ENCODE measurements at places on chromosomes 12 and 14. TPM values are rescaled to one million over a fixed set of nuclear protein-coding genes. Genes with fewer than 3 reads are reported as not detected.

The CNTN1 gene
- 20.3 TPM for total RNA-seq

DNA sequence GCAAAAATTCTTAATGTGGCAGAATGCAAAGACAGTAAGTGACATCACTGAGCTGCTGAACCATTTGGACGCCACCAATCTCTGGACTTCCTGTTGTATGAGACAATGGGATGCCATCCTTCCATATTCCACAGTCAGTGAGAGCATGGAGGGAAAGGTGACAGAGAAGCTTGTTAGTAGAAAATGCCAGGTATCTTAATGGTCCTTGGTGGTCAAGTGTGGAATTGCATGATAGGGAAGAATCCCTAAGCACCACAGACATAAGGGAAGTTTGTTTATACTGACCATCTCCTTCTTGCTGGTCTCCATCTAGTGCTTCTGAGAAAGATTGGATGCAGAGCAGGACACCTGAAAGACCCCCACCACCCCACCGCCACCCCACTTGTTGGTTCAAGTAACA, 1410.0 kb upstream of the TMEM132C start:
- H3K27me3 ChIP-seq: no peaks in the 10 kb centered on the region
- no peak for DNase-seq
- no peaks in the 10 kb centered on the region for H3K4me1 ChIP-seq
- H3K27ac ChIP-seq: no peak overlapping the region

GRCh38 chr14:97946240-97946639, 1149.1 kb downstream of the VRK1 start:
- H3K36me3 ChIP-seq: no peaks in the 10 kb centered on the region
- H3K4me3 ChIP-seq: no peak overlapping the region
- H3K4me1 ChIP-seq: no peaks in the 10 kb centered on the region
- no peak for DNase-seq

DNA sequence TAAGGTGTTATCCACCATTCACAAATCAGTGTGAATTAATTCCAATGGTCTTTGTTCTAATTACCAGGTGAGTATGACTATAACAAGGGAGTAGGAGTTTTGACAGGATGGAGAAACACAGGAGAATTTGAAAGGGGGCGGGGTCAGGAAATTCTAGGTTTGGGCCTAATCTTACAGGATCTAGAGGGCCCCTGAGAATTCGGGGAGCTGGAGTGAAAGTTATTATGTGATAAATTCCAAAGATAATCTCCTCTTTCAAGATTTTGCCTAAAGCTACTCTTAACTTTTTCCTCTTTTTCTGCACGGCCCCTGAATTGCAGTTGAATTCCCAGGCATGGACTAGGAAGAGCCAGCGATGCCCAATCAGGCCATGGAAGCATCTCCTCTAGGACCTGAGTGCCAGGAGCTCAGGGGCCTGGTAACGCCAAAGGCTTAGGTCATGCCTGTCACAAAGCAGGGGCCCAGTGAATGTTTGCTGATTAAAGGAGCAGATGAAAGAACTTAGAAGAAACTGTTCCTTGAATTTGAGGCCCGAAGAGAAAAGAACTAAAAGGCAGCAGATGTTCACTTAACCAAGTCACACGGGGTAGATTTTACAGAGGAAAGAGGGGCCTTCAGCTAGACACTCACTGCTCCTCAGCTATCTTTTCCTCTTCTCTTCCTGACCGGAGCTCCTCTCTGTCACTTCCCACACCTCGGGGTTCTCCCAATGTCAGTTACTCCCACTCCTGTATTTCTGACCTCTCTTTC, 195.5 kb downstream of the PPM1H start:
- no peak overlapping the region for H3K4me3 ChIP-seq
- no peaks in the 10 kb centered on the region for H3K27me3 ChIP-seq
- H3K4me1 ChIP-seq: peaks cover 11% of the 10 kb centered on the region
- DNase-seq: no peak

All from tibial nerve (tissue), 4 donors.